ENCODE measurements at places on chromosomes 16 and 17. TPM values are rescaled to one million over a fixed set of nuclear protein-coding genes. Genes with fewer than 3 reads are reported as not detected.

The EDC4 gene
- total RNA-seq = 41.2 TPM

The ITFG1 gene
- 49.8 TPM for total RNA-seq

The ITGB4 gene
- 22.9 TPM for total RNA-seq

The ENPP7 gene
- total RNA-seq = not detected

The CA4 gene
- not detected for total RNA-seq

The MMP25 gene
- 0.13 TPM for total RNA-seq

The MT1A gene
- 82.3 TPM for total RNA-seq

The AATF gene
- total RNA-seq = 26.3 TPM

The KRTAP2-4 gene
- total RNA-seq = not detected

The DLX3 gene
- not detected for total RNA-seq

The CTRB1 gene
- not detected for total RNA-seq

The OR1F1 gene
- not detected for total RNA-seq

Measured in epithelial cell of alveolus of lung (primary cell).